Activated CD8-positive, alpha-beta memory T cell treated with anti-CD3 and anti-CD28 coated beads for 4 hours (primary cell): ENCODE measurements at places on chromosomes 6 and 20.

GRCh38 chr6:6661684-6662083, 73.2 kb downstream of the LY86 start:
- no peak for DNase-seq

GRCh38 chr20:40100261-40100660, 588.8 kb downstream of the MAFB start:
- no peak for DNase-seq

GRCh38 chr6:114989279-114989964, 646.6 kb upstream of the HS3ST5 start:
- DNase-seq: no peak

DNA sequence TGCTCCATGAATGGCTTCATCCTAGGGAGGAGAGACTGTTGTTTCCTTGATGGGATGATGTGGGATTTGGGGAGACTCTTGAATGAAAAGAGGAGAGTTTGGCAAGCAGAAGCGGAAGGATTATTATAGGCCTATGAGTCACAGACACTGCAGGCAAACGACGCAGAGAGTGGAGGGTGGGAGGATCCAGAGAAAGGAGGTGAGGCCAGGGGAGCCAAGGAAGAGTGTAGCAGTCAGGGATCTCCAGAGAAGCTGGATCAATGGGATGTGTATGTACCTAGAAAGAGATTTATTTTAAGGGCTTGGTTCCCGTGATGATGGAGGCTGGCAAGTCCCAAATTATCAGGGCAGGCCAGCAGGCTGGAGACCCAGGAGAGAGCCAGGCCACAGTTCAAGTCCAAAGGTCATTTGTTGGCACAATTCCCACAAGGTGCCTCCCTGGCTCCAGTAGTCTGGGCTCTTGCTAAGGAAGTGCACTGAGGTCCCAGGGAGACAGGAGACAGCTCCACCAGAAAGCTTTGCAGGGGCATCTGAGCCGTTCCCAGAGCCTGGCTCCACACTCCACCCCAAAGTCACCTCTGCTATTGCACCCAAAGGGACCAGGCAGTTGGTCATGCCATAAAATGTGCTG, 76.0 kb downstream of the ADTRP start:
- no peak for DNase-seq

GRCh38 chr20:1491281-1491840, at the start of gene SIRPB2:
Gene SIRPB2, minus strand, starts transcription at chr20:1491420. Its CDS starts 61 bp downstream, at chr20:1491359.
- DNase-seq: no peak

- DNase-seq: no peak
Observed at GRCh38 chr6:136411025-136411325, 121.3 kb upstream of the BCLAF1 start.

DNA sequence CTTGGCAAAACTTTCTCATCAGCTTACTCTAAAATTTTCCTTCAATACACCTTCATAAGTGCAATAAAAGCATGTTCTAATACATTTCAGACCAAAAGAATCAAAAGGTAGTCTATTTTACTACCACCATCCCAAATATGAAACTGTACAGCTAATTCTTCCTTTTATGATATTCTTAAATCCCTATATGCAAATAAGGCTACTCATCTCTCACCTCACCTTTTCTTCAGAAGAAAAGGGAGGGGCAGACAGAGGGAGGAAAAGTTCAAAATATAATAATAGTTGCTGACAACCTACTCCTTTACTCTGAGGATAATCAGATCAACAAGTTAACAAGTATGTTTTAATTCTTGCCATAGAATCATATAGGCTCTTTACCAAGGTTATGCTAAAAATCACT, 7.4 kb downstream of the C6orf120 start:
- DNase-seq: no peak

- DNase-seq: no peak
Observed at GRCh38 chr6:169638388-169638787, 63.4 kb downstream of the WDR27 start.

GRCh38 chr6:32947552-32948465, 5.1 kb downstream of the HLA-DMA start:
- DNase-seq: no peak

- no peak for DNase-seq
Observed at GRCh38 chr6:165268987-165269386, 40.4 kb downstream of the C6orf118 start.

- DNase-seq: no peak
Observed at GRCh38 chr6:108260126-108260808, 573 bp downstream of the SNX3 start.

GRCh38 chr20:48094944-48095343, 309.7 kb upstream of the SULF2 start:
- no peak for DNase-seq

- no peak for DNase-seq
Observed at GRCh38 chr6:169587975-169588374, 113.9 kb downstream of the WDR27 start.

- no peak for DNase-seq
Observed at GRCh38 chr6:38997128-38997761, 51.3 kb upstream of the GLP1R start.

- DNase-seq: no peak
Observed at GRCh38 chr6:152124429-152125074, 317.1 kb downstream of the ESR1 start.

DNA sequence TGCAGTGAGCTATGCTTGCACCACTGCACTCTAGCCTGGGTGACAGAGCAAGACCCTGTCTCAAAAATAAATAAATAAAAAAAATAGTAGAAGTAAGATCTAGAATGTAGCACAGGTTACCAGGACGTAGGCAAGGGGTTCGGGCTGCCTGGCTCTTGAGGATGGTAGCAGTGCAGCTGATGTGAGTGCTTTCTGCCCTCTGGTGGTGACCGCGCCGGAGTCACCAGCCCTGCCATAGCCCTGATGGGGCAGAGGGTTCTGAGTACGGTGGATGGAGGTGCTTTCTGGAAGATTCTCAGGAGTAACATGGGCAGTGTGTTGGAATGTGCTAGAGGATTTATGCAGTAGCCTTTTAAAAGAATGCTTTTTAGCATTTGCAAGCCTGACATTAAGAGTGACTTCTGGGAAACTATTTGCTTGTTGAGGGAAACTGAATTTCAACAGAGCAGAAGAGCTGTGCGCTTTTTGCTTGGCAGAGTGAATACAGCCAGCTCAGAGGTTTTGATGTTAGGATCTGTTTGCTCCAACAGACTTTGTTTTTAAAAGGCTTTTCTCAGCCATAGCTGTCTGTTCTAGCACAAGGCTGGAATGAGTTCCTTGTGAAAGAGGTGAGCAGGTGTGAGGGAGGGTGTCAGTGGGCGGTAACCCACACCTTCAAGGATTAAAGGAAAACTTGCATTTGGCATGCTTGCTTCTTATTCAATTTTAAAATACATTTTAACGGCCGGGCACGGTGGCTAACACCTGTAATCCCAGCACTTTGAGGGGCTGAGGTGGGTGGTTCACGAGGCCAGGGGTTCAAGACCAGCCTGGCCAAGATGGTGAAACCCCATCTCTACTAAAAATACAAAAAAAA, 65.9 kb downstream of the PTPN1 start:
- DNase-seq: peak; percentile 27

DNA sequence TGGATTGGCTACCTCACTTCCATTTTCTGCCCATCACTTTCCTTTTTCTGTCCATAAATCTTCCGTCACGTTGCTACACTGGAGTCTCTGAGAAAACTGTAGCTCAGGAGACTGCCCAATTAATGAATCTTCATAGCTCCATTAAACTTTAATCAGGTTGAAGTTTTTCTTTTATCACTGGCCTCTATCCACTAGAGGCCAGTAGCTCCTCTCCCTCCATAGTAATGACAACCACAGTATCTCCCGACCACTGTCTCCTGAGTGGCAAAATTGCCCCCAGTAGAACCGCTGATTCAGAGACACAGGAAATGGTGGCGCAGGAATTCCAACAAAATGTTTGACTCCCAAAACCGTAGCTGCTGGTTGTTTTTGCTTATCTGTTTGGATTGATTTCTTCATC, 18.4 kb upstream of the DOK5 start:
- no peak for DNase-seq

- DNase-seq: no peak
Observed at GRCh38 chr6:13681305-13682061, 30.2 kb downstream of the RANBP9 start.

DNA sequence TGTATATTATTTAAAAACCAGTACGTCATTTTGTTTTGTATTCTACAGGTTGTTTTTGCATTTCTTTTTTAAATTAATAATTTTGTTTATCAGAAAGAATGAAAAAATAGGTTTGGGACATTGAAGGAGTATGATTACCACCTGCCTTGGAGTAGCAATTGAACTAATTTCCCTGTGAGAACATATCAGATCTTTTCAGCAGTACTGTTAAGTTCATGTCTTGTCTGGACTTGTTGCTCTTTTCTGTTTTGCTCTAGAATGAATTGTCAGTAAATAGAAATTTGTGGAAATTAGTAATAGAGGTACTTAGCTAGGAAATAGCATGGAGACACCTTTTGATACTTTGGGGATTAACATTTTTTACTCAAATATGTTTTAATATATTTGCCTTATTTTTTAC, 24.3 kb downstream of the HSF2 start:
- DNase-seq: no peak

DNA sequence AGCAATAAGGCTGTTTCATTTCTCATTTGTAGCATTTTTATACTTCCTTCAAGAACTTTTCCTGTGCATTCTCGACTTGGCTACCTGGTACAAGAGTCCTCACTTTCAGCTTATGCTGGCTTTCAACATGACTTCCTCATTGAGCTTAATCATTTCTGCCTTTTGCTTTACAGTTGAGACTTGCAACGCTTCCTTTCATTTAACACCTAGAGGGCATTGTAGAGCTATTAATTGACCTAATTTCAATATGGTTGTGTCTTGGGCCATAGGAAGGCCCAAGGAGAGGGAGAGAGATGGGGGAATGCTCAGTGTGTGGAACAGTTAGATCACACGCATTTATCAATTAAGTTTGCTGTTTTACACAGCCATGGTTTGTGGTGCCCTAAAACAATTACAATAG, 37.2 kb downstream of the SLC22A2 start:
- DNase-seq: no peak

DNA sequence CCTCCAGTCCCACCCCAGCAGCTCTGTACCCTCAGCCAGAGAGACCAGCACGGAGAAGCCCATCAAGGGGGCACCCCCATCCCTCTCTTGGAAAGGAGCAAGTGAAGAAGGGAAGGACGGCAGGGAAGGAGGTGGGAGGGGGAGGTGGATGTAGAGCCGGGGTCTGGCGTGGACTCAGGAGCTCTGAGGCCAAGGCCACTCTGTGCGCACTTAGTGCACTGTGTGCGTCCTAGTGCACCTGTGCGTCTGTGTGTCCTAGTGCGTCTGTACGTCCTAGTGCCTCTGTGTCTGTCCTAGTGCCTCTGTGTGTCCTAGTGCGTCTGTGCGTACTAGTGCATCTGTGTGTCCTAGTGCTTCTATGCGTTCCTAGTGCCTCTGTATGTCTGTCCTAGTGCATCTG, 54.2 kb downstream of the DSTN start:
- no peak for DNase-seq

GRCh38 chr6:37985355-37985754, 165.8 kb downstream of the ZFAND3 start:
- DNase-seq: peak; percentile 13

GRCh38 chr20:31838646-31839292, 6.6 kb downstream of the FOXS1 start:
- no peak for DNase-seq

DNA sequence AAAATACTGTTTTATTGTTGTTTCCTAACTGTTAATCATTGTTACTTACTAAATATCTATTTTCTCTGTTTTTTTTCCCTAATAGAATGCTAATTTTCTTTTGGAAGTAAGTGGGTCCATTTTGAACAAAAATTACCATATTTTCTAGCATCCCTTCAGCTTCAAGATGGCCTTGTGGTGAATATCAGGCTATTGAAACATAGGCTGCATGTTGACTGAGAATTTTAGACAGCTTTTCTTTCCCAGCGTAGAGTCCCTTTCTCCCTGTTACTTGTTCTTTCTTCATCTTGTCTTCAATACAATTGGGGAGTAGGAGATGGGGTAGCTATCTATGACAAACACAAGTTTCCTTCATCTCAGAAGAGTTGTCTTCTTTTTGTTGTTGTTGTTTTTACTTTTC, 397.0 kb downstream of the DOK5 start:
- no peak for DNase-seq

DNA sequence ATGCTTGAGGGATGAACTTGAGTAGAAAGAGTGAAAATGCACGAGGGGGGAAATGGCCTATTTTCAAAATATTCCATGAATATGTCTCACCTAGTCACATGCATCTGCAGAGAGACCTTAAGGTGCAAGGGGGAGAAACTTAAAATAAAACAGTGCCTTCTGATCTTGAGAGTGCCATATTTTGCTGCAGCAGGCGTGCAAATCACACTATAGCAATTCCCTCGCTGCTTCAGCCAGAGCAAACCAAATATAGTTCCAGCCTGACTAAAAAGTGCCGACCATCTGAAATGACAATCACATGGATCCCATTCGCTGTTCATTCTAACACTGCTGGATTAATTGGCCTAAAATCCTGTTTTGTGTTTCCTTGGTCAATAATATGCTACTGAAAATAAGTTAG, 26.3 kb downstream of the KIAA0319 start:
- DNase-seq: no peak

DNA sequence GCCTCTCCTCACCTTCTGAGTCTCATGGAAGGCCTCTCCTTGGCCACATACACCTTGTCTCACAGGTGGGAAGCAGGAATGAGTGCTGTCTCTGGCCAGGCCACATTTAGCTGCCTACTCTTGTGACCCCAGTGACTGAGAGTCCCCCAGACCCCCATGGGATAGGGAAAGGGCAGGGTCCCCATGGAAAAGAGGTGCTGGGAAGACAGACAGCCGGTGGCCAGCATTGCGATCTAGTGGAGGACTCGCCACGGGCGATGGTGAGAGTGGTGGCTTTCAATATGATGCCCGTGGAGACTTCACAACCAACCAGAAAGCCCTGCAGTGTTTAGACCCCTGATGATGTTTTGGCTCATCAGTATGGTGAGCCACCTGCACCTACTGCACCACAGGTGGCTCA, 19.8 kb downstream of the MANBAL start:
- DNase-seq: no peak

DNA sequence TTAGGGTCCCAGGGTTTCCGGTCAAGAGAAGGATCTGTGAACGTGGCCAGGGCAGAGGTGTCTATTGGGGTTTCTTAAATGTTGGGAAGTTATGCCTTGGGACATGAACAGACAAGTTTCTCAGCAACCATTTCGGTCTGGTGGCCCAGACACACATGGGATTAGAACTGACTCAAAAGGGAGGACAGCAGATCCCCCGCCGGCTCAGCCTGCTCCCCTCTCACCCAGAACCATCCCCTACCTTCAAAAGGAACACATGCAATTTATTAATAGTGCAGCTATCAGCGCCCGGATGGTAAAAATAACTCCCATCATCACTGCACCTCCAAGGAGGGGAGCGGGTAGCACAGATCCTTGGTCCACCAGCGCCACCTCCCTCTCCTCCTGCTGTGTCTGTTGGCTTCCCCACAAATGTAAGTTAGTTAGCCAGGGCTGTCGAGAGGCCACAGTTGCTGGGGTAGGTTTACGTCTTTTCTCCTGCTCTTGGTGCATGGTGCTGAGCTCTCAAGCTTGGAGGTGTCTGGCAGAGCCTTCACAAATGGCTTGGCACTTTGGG, 77.1 kb downstream of the TRAM2 start:
- DNase-seq: no peak
